ENCODE measurements at places on chromosomes 1 and 21. TPM values are rescaled to one million over a fixed set of nuclear protein-coding genes. Genes with fewer than 3 reads are reported as not detected.

C4BPA gene
- total RNA-seq: 0.33 TPM

GUCA2A gene
- total RNA-seq: not detected

PODN gene
- total RNA-seq: 54.8 TPM

AQP10 gene
- total RNA-seq: not detected

LCE1C gene
- not detected for total RNA-seq

LCE2B gene
- not detected for total RNA-seq

USH2A gene
- total RNA-seq: not detected

KCNK2 gene
- total RNA-seq: 16.7 TPM

GRCh38 chr1:174569240-174569639 lies 121.5 kb downstream of the GPR52 start:
- H3K27ac ChIP-seq: no peak overlapping the region
- no peak for DNase-seq
- H3K4me3 ChIP-seq: no peak overlapping the region
- H3K4me1 ChIP-seq: no peaks in the 10 kb centered on the region

DNA sequence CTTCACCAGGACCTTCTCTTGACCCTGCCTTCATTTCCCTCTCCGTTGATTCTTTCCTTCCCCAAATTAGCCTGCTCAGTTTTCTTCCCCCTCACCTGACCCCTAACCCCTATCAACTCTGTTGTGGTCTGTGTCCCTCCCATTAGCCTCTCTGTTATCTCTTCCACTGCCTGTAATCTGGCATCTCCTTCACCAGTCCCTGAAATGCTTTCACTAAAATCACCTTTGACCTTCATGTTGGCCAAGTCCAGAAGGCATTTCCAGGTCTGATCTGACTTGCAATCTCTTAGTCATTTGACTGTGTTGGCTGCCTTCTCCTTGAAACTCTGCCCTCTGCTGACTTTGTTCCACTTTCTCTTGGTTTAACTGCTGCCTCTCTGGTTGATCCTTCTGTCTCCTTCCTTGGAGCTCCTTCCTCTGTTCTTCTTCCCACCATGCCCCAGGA lies 28.2 kb downstream of the ATP8B2 start:
- no peaks in the 10 kb centered on the region for H3K36me3 ChIP-seq
- no peaks in the 10 kb centered on the region for H3K4me1 ChIP-seq
- H3K27ac ChIP-seq: no peak overlapping the region
- H3K27me3 ChIP-seq: no peaks in the 10 kb centered on the region

DNA sequence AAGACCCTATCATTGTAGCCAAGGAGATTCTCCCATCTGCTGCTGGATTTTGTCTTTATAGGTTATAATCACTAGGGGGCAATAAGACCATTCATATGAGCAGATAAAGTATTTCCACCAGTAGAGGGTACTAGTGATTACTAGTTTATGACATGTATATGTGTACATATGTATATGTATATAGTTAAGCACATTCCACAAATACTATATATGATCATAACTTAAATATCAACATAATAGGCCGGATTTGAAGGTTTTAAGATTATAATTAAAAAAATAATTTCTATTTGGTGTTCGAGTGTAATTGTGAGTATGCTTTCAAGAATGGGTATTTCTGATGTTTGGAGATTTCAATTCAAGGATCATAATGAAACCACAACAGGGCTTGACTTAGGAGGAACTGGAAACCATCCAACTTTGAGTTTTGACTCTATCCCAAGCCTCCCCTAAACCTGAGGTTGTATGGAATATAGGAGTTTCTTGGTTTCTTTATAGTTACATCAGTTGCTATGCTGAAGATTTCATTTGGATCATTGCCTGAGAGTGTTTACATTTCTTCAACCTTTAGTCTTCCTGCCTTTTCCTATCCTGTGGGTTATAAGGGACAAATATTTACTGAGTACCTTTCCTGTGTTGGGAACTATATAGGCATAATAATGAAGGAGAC lies 16.9 kb downstream of the TCEANC2 start:
- H3K36me3 ChIP-seq: no peaks in the 10 kb centered on the region
- no peak overlapping the region for H3K27ac ChIP-seq
- no peak overlapping the region for H3K4me3 ChIP-seq
- no peaks in the 10 kb centered on the region for H3K27me3 ChIP-seq
- DNase-seq: no peak
- H3K4me1 ChIP-seq: no peaks in the 10 kb centered on the region

DNA sequence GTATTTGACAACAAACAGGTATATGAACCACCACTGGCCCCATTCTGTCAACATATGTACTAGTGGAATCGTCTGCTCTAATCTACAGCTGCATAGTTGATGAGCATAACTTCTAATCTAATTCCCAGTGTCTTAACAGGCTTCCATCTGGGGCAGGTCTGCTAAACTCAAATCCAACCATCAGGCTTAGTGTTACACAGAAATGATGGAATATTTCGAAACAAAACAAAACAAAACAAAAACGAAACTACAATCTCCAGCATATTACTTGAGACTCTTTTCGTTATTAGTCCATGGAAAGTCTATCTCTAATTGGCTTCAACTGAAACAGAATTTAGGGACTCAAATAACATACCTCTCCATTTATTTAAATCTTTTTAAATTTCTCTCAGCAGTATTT lies 37.6 kb downstream of the DIPK1A start:
- no peaks in the 10 kb centered on the region for H3K36me3 ChIP-seq
- no peaks in the 10 kb centered on the region for H3K27me3 ChIP-seq
- H3K27ac ChIP-seq: no peak overlapping the region
- DNase-seq: no peak
- no peaks in the 10 kb centered on the region for H3K4me1 ChIP-seq

- DNase-seq: no peak
- H3K27ac ChIP-seq: no peak overlapping the region
- H3K4me3 ChIP-seq: no peak overlapping the region
- peaks cover 27% of the 10 kb centered on the region for H3K36me3 ChIP-seq
- H3K4me1 ChIP-seq: peaks cover 2% of the 10 kb centered on the region
Observed at GRCh38 chr1:116390195-116390594, 17.2 kb downstream of the ATP1A1 start.

DNA sequence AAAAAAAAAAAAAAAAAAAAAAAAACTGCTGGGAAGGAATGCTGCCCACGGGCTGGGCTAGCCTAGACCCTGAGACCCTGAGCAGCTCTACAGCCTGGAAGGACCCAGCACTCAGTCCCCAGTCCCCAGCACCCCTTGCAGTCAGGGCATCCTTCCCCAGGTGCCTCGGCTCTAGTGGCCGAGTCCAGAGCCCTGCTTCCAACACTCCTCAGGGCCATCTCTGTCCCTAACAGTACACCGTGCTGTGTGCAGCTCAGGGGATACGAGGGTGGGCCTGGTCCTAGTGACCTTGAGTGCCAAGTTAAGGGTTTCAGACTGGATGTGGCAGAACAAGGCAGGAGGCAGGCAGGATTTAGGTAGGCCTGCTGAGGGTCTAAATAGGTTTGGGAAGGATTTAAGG lies 50.2 kb upstream of the LRP8 start:
- no peaks in the 10 kb centered on the region for H3K36me3 ChIP-seq
- H3K4me3 ChIP-seq: no peak overlapping the region
- no peak overlapping the region for H3K27ac ChIP-seq
- peak; percentile 29 for DNase-seq
- H3K4me1 ChIP-seq: no peaks in the 10 kb centered on the region
- H3K27me3 ChIP-seq: no peaks in the 10 kb centered on the region

DNA sequence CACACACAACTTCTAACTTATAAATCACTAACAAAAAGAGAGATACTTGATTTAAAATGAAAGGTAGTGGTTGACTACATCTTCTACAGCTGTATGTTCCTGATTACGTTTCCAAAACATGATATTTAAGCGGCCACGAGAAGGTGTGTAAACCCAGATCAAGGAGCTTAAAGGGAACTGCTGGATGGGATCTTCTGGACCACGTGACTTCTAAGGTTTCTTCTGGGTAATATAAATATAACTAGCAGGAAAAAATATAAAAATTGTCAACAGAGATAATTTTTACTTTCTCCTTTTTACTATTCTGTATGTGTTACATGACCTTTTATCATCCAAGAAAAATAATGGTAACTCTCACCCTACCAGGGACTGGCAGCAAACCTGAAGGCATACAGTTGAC lies 66.2 kb downstream of the TTLL7 start:
- DNase-seq: no peak
- no peak overlapping the region for H3K4me3 ChIP-seq
- H3K27me3 ChIP-seq: no peaks in the 10 kb centered on the region
- no peaks in the 10 kb centered on the region for H3K36me3 ChIP-seq

- H3K27me3 ChIP-seq: no peaks in the 10 kb centered on the region
- no peak overlapping the region for H3K27ac ChIP-seq
- DNase-seq: no peak
- no peaks in the 10 kb centered on the region for H3K36me3 ChIP-seq
Observed at GRCh38 chr1:99680270-99680669, 34.4 kb downstream of the PALMD start.

Measured in aorta (tissue), 5 donors.